ENCODE measurements at places on chromosomes 12 and 14.

GRCh38 chr12:10466311-10466710 is 13.1 kb upstream of the KLRC1 start:
- DNase-seq, result no peak

DNA sequence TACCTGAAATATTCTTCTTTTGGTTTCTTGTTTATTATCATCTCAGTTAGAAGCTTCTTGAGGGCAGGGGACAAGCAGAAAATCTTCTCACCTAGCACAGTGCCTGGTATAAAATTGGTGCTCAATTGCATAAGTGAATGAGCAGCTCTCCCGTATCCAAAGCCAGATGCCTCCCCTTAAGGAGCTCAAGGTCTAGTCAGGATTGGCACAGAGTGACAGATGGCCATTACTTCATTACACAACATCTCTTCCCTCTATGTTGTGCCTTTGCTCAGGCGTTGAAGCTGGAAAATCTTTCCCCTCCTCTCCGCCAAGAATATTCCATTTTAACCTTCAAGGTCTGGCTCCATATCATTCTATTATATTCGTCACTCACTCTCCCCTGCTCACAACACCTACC is 3.6 kb downstream of the SLC4A8 start:
- no peak for DNase-seq

GRCh38 chr12:93950311-93950710 is 198.1 kb upstream of the PLXNC1 start:
- no peak for DNase-seq

- no peak for DNase-seq
Measured at GRCh38 chr12:20423557-20423956, 55.2 kb downstream of the PDE3A start.

DNA sequence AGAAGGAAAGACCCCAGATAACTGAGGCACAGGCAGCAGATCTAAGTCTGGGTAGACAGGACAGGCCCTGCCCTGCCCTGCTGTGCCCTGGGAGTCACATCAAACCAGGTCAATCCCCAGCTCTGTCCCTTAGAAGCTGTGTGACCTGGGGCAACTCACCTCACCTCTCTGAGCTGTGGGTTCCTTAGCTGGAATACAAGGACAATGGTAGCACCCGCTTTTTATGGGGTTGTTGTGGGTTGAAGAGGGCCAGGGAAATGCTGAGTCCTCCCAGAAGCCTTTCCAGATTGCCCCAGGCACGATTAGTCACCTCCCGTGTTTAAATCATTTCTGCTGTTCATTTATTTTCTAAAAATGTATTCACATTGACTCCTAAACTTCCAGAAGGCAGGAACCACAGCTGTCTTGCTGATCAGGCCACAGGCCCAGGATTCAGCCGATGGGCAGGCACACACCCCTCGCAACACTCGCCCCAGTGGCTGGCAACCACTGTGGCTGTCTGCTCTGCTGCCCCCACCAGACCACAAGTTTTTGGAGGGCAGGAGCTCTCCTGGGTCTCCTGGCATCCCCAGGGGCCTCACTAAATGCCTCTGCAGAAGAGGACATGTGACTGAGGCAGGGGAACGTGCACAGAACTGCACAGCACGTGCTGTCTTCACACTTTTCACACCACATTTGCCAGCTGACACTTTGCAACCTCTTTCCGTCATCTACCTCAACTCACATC is 3.0 kb downstream of the SELPLG start:
- no peak for DNase-seq

DNA sequence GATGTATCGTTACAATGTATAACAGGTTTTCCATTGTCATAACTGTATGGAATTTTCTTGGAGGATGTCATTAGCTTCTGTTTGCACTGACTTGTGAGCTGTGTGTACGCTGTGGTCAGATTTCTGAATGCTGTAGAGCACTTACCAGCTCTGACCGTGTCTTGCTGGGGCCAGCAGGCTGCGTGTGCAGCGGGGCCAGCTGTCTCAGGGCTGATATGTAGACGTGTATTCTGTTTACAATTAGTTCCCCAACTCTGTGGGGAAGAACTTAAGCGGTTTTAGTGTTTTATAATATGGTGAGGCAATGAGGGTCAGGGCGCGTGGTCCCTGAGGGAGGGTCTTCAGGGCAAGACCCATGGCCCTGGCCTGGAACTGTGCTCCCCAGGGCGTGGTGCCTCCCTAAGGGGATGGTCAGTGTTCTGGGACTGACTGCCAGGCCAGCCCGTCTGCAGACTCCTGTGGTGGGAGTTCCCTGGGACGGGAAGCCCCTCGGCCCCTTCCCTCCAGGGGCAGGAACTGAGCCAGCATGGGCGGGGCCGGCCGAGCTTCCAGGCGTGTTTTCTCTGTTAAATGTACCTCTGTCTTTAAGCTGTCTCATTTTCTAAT is 18.7 kb downstream of the XRCC3 start:
- DNase-seq, result no peak

GRCh38 chr14:50649691-50650090 is 18.4 kb downstream of the SAV1 start:
- DNase-seq, result no peak

GRCh38 chr14:99316281-99317163 is 44.5 kb upstream of the BCL11B start:
- DNase-seq, result no peak

- DNase-seq, result no peak
Measured at GRCh38 chr12:112294793-112295192, 87.4 kb downstream of the HECTD4 start.

DNA sequence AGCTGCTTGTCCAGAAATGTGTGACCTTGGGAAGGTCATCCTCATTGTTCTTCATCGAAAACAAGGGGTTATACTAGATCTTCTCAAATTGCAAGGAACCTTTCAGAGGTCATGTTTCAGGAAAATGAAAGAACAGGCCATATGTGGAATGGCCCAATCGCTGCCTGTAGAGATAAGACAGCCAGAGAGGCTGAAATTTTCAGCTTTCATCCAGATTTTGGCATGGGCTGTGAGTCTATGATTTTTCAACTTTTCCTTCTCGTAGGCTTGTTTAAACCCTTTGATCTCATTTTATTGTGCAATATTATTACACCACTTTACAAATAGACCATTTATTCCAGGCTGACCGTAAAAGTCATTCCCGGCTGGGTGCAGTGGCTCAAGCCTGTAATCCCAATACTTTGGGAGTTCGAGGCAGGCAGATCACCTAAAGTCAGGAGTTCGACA is 17.1 kb upstream of the ATXN2 start:
- no peak for DNase-seq

DNA sequence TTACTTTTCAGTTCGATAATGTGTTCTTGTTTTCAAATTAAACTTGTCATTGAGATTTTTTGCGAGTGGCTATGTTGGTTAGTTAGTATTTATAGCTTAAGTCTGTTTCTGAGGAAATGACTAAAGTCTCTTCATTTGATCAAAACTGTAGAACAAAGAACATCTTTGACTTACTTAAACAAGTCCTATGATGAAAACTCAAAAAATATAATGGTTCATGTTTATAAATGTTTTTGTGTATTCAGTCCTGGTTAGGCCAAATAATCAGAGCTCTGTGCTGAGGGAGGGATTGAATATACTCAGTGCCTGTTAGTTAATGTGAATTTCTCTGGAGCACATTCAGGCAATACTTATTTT is 51.7 kb downstream of the PPFIBP1 start:
- DNase-seq, result no peak

GRCh38 chr12:124745891-124746570 is 117.6 kb downstream of the SCARB1 start:
- peak; percentile 31 for DNase-seq

DNA sequence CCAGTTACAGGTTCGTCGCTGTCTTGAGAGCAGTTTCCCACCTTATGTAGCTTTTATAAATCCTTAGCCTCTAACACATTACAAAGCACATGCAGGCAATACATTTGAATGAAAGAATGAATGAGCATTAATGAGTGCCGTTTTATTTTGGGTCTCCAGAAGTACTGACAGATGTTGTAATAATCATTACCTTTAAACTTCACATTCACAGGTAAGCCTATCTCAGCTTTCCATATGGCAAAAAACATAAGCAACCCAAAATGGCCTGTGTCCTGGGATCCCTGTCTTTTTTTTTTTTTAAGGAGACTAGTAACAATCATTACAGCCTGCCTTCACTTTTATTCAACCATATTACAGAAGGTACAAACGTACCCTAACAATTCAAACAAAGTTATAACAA is 52.9 kb upstream of the FERMT2 start:
- DNase-seq, result no peak

DNA sequence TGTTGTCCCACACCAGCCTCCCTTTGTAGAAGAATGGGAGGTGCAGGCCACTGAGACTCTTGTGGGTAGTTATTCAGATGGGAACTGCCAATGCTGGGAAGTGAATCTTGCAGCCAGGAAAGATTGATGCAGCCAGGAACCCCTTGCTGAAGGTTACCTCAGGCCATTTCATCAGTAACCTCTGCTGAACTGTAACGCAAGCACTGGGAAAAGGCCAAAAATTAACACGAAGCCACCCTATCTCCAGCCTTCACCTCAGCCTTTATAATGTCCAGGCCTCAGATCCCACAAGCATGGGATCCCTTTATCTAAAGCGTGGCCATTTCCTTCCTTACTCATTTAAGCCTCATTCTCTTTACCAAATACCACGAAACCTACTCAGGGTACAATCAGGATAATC is 211.1 kb downstream of the SPTSSA start:
- no peak for DNase-seq

DNA sequence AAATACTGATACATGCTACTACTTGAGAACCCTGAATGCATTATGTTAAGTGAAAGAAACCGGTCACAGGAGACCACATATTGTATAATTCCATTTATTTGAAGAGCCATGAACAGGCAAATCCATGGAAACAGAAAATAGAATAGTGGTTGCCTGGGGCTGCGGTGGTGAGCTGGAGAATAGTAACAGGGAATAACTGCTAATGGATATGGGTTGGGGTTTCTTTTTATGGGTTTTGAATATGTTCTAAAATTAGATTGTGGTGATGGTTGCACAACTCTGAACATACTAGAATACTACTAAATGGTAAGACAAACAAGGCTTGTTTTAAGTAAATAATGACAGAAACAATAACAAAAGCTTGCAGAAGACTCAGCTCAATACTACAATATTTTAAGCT is 293.0 kb downstream of the BTG1 start:
- DNase-seq, result no peak

DNA sequence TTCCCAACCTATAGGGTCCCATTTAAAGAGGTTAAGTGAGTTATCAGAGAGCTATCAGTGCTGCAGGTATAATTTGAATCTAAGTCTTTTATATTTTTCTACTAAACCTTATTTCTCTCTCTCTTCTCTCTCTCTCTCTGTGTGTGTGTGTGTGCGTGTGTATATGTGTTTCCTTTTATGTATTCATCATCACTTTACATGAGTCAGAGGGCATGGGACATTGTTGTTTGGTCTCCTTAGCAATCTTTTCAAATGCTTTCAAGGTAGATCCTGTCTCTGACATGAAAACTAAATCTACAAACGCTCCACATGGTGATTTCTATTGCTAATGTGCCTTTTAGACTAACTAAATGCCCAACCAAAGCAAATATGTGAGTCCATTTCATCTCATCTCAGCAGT is 459.7 kb downstream of the BTG1 start:
- no peak for DNase-seq

- no peak for DNase-seq
Measured at GRCh38 chr14:38105106-38105702, 102.5 kb upstream of the SSTR1 start.

DNA sequence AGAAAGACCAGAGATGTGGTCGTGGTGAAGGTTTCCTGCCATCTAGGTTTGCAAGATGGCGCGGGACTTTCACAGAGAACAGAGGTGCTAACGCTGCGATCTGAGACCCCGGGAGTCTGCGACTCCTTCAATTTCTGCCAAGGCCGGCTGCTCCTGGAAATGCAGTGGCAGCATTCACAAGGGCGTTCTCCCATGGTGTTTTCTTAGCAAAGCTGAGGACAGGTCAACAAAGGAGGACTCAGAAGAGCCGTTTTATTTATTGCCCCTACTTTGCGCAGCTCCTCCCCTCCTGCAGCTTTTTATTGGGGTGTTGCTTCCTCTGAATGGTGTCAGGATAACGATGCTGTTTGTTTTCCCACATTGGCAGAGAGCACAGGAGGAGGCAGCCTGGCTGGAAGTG is 86.3 kb downstream of the TMEM132C start:
- no peak for DNase-seq

- no peak for DNase-seq
Measured at GRCh38 chr12:54521293-54522060, 23.9 kb downstream of the NCKAP1L start.

DNA sequence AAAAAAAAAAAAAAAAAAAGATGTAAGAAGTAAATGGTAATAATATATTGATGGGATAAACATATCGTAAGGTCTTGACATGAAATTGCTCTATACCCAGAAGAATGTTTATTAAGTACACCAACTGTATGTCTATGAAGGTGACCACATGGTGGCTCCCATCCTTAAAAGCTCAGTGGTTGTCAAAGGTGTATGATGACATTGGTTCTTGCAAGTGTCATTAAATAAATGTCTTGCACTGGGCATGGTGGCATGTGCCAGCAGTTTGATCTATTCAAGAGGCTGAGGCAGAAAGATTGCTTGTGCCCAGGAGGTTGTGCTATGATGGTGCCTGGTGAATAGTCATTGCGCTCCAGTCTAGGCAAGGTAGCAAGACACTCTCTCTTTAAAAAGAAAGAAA is 10.4 kb downstream of the CCT2 start:
- DNase-seq, result no peak

GRCh38 chr14:53265025-53265424 is 111.9 kb upstream of the DDHD1 start:
- no peak for DNase-seq

- DNase-seq, result no peak
Measured at GRCh38 chr12:65192963-65193516, 23.7 kb downstream of the LEMD3 start.

GRCh38 chr12:79300199-79300568 is 390.6 kb downstream of the PAWR start:
- no peak for DNase-seq

DNA sequence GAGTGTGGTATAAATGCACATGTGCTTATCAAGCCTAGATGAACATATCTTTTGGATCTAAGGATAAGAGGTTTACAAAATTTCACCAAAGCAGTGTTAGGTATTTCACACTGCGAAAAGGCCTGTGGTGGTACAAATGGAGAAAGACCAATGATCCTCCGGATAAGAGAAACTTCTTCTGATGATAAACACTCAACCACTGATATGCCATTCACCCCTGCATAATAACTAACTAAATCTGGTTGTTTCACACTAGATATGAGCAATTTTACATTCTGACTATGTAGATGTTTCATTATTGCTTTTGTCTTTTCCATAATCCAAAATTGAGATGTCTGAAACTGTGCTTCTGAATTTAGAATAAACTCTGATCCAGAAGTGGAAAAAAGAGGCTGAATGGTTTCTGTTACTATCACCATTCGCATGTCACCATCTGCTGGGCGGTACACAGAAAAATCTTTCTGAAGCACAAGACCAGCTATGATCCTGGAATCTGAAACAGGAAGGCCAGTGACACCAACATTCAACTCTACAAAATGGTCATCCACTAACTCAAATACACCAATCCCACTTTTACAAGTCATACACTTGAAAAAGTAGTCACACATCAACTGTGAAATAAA is 1.3 kb downstream of the BBS10 start:
- DNase-seq, result no peak

DNA sequence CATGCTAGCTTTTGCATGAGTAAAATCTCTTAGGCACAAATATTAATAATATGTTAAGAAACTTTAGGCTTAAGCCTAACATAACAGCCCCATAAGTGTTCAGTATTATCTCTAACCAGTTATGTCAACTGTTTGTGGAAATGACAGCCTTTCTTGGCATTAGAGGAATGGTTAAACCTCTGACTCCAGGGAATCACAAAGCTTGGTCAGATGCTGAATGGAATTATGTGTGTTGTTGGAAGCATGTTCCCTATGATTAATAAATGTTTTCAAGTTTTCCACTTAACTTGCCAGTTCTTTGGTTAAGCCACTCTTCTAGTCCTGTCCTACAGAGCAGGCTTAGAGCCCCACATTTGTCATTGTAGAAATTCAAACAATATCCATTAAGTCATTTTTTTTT is 17.0 kb downstream of the PSEN1 start:
- DNase-seq, result no peak

Data from NCI-H187 treated with DMSO at 0.1 percent for 48 hours (cell line).